ENCODE measurements at places on chromosomes 4 and X.
A peak's percentile ranks its signal among the peaks of the same experiment; 100 is the strongest.

GRCh38 chr4:46999566-46999965, 6.2 kb upstream of the GABRA4 start:
- DNase-seq, result no peak

GRCh38 chr4:99736846-99737245, 79.2 kb upstream of the C4orf54 start:
- DNase-seq, result no peak

GRCh38 chrX:17521871-17522693, 147.1 kb downstream of the NHS start:
- no peak for DNase-seq

GRCh38 chr4:53656421-53656981, 65.2 kb upstream of the LNX1 start:
- no peak for DNase-seq

DNA sequence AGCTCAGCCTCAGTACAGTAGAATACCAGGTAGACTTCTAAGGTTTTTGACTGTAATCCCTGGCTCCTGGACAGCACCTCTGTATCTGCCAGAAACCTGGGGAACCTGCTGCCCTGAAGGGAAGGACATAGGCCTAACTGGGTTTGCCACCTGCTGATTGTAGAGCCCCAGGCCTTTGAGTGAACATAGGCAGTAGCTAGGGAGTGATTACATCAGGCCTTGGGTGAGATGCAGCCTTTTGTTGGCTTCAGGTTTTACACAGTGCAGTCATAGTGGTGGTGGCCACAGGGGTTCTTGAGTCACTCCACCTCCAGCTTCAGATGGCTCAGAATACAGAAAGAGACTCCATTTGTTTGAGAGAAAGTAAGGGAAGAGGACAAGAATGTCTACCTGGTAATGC, 19.3 kb downstream of the IQCM start:
- no peak for DNase-seq

DNA sequence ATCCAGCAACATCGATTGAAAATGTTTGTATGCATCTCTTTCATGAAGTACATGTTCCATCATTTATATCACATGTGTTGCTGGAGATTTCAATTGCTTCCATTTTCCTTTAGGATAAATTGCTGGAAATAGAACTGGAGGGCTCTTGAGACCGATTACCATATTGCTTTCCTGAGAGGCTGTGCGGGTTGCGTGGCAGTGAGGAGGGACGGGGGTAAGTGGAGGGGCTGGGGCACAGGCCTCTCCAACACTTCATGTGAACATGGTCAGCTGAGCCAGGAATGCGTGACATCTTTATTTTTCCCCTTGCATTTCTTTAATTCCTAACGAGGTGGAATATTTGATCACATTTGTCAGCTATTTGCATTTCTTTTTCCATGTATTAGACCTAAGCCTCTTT, 144.6 kb downstream of the TBL1X start:
- no peak for DNase-seq

GRCh38 chr4:109319156-109319555, 16.7 kb upstream of the COL25A1 start:
- DNase-seq, result no peak

DNA sequence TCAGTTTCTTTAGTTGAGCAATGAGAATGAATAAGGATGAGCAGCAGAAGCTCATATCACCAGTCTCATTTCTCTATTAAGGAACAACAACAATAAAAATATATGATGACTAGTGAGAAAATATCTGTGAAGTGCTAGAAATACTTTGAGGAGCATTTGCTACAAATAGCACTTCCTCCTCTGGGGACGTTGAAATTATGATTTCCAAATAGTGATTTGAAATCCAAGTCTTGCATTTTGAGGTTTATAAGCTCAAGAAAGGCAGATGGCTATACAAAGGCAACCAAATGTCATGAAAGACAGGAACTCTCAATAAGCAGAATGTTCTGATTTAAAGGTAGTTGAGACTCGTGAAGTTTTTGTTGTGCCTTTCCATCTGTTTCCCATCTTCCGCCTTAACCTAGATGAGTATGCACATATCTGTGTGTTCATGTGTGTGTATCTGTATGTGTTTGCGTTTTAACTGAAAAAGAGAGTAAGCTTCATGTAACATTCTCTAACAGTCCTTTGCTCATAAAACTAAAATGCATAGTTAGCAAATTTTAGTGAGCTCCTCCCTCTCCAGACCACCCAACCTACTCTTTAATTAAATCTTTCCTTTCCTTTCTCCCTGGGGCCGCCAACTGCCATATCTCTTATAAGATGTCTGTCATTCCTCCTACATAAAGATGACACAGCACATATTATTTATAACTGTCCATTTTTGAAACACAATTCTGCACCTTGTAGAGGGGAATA, 222.6 kb upstream of the RASGEF1B start:
- DNase-seq, result peak; percentile 70

GRCh38 chr4:112800001-112800400, 163.1 kb downstream of the LARP7 start:
- no peak for DNase-seq

- DNase-seq, result peak; percentile 67
Measured at GRCh38 chr4:40515398-40516293, 114.0 kb downstream of the RBM47 start.

DNA sequence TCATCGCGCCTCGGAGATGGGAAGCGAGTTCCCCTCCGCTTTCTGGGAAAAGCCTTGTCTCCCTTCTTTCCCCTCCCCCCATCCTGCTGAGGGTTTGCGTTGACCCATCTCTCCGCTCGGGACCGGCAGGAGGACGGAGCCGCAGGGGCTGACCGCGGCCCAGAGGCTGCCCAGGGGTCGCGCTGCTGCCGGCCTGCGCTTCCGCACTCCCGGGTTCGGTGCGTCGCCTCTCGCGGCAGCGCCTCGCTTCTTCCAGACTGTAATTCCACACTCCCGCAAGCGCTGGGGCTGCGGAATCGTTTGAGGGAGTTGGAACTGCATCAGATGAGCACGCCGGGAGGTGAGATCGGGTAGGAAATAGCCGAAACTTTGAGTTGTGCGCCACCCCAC, 88.3 kb downstream of the BCOR start:
- no peak for DNase-seq

DNA sequence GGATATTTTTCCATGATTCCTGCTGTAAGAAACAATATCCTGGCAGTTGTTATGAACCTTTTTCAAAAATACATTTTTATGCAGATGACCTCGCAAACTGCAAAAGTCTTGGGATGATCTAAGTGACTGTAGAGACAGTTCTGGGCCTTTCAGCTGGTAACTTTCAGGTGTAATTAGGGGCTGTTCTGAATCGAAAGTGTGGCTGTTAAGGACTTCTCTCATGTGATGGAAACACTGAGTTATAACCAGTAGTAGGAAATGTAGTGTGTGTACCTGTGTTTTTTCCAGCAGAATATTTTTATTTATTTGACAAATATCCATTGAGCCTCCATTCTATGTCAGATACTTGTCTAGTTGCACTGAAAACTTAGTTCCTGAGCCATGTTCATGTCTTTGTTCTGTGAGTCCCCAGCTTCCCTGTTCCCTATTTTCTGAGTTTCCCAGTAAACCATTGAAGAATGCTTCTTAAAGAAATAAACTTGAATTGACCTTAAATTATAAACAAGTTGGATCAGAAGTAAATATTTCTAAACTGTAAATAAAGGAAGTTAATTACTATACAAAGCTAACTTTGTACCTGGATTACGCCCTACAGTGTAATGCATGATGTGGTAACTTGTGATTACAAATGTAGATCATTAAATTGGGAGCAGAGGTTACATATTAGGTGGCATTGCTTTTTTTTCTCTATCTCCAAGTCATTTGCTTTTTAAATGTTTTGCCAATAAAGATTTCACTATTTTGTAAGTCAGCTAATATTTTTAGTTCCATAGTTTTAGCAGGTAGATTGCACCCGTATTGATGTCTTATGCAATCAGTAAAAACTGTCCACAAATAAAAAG, 33.7 kb upstream of the HPGD start:
- no peak for DNase-seq

DNA sequence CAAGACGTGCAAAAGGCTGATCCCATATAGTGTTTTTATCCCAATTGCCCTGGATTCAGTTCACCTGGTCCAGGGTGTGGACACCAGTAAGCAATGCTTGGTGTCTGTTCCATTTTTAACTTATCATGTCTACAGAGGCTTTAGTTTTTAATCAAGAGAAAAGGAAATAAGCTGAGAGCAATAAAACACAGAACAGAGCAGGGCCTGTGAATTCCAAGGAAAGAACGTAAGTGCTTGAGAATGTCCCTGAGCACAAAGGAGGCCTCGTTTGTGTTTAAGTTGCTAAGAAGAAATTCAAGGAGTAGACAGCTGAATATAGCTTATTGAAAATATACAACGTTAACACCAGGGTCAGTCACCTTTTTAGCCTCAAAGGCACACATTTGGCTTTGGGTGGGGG, 191.3 kb downstream of the GPC3 start:
- DNase-seq, result no peak

All from inflammatory macrophage (primary cell).